ENCODE measurements at places on chromosomes 6 and 20.

DNA sequence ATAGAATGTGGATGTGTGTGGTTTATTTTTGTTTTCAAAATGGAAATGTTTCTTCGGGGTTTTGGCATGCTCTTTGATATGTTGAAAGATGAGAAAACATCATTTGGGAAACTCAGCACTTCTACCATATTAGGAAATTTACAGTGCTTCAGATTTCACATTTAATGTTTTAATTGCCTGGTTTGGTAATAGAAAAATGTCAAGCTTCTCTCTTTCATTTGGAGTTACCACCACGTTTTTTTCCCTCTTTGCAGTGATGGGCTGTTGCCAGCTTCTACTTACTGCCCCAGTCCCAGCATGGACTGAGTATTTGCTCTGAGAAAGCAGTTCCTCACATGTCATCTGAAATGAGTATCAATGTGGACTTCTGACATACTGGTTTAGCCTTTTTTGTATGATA is 267.7 kb downstream of the PRL start:
- no peak for DNase-seq

DNA sequence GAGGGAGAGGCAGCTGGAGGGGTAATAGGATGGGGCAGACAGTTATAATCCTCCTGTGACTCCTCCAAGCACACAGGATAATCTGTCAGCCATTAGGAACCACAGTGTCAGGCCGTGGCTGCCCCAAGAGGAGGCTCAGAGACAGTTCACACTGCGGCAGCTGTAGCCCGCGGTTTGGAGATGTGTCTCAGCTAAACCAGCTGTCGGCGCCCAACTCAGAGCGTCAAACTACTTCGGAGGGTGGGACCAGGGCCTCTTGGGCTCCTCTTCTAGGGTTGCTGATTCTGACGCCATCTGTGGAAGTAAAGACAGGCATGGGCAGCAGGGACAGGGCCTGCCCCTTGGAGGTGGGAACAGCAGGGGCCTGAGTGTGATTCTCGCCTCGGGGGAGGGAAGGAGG is 309.8 kb downstream of the CDC5L start:
- no peak for DNase-seq

DNA sequence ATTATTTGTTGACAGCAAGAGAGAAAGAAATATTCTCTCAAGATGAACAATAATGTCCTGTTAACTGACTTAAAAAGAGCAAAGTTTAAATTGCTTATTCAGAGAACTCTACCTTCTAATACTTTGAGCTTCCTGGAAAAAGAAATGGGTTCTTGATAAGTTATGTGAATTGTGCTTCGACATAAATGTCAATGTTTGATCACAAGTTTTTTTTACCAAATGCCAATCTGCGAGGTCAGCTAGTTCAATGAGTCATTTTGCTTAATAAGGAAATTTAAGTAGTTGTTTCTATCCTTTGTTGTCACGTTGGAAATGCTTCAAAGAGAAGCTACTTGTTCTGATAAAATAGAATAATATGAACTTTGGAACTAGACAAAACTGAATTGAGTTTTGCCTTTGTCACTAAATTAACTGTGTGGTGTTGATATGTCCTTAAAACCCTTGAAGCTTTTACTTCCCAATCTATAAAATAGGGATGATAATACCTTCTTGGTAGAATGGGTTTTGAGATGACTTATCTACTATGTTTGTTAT is 642.1 kb upstream of the FLRT3 start:
- no peak for DNase-seq

GRCh38 chr6:97437087-97437486 is 154.1 kb upstream of the MMS22L start:
- peak; percentile 15 for DNase-seq

DNA sequence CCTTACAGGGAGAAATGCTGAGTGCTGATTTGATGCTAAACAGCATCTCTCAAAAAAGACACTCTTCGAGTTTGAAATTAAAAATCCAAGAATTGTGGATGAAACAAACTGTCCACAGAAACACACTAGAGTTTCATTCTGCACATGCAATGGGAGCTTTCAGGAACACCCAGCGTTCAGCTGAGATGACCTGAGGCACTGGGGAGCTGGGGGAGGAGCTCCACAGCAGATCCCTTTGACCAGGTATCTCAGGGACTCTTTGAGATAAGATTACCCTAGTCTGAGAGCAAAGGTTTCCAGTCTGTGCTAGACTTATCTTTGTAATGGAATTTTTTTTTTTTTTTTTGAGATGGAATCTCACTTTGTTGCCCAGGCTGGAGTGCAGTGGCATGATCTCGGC is 70.8 kb upstream of the AGPAT4 start:
- no peak for DNase-seq

DNA sequence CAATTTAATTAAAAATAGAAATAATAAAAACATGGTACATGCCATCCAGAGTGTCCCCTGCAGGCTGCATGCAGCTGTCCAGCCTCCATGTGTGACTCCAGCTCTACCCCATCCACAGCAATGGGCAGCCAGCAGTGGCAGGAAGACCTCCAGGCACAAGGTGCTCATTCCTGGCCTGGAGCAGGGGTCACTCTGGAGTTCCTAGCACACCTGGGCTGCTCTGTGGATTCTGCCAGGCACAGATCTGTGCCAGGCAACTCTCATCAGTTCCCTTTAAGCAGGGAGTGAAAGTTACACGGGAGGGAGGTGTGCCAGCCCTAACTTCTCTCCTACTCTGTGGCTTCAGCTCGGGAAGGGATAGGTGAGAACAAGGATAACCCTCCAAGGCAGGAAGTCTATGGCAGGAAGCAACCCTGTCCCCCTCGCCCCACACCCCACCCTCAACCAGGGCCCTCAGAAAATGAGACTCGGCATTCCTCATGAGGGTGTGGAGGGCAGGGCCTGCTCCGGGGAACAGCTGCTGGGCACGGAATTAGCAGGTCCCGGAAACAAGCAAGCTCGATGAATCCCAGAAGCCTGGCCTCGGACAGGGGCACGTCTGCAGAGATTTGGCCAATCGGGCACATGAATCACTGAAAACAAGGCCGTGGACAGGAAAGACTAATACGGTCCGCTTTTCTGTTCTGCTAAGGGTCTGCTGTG is 10.0 kb downstream of the JPH2 start:
- DNase-seq: no peak

DNA sequence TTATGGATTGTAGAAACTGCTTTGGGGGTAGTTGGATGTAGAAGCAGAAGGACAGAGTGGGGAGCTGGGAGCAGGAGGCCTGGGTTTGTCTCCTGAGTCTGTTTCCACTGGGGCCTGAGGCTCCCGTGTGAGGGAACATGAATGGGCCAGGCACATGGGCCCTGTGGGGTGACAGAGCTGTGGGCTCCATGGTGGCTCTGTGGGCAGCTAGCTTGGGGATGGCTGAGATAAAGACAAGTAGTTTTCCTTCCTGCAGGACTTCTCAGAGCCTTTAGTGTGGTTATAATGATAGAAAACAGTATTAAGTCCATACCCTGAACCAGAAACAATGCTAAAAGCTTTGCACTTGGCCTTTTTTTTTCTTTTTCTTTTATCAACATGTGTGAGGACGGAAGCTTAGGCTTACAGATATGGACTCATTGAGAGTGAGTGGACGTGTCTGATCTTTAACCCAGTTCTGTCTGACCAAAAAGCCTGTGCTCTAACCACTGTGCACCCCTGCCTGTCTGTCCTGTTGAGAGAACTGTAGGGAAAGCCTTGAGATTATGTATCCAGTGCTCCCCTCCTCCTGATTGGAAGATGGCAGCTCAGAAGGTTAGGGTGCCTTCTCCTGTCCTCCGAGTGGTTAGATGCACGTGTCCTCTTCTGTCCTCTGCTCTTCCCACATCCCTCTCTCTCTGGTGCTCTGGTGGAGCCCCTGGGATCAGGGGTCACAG is 98.3 kb downstream of the CDH26 start:
- no peak for DNase-seq

DNA sequence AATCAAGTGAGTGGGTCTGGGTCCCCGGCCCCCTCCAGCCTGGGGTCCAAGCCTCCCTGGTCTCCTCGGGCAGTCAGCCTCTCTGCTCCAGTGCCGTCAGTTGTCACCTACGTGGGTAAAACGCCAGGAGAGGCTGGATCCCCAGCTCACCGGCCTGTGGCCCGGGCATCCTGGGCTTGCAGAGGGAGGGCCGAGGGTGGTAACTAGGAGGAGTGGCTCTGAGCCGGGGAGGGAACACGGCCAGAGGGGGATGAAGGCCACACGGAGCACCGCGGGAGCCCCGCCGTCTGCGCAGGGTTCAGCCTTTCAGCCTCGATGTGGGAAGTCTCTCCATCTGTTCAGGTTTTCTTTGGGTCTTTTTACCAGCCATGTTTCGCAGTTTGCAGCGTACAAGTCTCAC is 29.5 kb upstream of the BHLHE23 start:
- DNase-seq: no peak

DNA sequence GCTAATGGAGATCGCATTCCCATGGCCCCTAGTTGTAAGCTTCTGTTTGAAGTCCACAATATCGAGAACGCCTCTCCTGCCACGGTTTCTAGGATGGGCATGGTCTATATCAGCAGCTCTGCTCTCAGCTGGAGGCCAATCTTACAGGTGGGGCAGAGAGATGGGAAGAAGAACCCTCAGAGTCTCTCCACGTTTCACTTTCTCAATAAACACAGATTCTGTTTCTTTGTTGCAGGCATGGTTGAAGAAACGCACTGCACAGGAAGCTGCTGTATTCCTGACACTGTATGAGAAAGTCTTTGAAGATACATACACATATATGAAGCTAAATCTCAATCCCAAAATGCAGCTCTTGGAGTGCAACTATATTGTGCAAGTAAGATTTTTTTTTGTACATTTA is 157.9 kb downstream of the DNAH8 start:
- no peak for DNase-seq

DNA sequence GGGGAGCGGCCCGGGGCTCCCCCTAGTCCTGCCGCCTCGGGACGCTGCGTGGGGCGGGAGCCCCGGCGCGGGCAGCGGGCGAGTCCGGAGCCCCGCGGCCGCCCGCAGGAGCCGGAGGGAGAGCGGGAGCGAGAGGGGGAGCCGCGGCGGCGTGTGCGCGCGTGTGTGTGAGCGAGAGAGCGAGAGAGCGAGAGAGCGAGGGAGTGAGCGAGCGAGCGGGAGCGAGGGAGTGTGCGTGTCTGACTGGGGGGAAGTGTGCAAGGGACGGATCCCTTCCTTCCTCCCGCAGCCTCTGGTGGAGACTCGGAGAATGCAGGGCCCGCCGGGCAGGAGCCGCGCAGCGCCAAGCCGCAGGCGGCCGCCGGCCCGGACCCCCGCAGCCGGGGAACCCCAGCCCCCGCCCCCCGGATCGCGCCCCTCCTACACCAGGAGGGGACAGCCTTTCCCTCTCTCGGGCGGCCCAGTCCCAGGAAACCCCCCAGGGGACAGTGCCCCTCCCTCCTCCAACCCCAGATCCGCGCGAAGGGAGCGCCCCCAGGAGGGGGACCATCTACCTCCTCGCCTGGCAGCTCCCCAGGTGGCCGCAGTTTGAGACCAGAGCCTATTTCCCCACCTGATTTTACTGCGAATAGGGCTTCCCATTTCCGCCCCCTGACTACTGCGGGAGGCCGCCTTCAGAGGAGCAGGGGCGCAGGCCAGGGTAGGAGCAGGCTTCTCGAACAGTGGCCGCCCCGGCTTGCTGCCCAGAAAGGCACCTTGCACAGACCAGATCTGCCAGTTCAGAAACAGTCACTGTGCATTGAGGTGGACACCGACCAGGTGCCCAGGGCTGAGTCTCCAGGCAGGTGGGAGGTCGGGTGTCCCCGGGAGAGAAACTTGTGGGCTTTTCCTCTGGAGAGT is at the start of gene CDH22:
Gene CDH22, minus strand, starts transcription at position 241 of the 900 bp plus-strand sequence. CDS start 57,204 bp downstream, outside the sequence.
- peak; percentile 62 for DNase-seq

GRCh38 chr20:54137115-54137514 is 36.7 kb downstream of the CYP24A1 start:
- no peak for DNase-seq

DNA sequence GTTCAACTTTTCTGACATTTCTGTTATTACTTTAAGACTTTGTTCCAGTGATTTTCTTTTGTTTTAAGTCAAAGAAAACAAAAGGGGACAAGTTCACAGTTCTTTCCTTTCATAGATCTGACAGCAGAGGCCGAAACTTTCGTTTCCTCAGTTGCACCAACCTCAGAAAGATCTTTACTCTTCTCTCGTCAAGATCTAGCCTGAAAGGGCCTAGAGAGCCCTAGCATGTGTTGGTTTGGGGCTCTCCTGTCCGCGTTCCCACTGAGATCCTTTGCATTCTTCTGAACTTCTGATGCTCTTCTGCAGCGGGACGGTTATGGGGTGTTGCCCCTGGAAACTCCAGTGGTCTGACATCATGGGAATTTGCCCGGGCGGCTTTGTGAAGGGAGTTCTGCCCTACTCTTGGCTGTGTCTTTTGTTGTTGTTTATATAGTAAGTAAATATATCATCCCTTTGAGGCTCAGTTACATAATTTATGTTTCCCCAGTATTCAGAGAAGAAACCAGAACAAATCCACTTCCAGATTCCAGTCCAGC is 129.1 kb downstream of the SASH1 start:
- no peak for DNase-seq

- DNase-seq: no peak
Measured at GRCh38 chr6:43081043-43081442, 4.9 kb downstream of the PTK7 start.

- no peak for DNase-seq
Measured at GRCh38 chr6:39393075-39393474, 70.6 kb upstream of the KCNK16 start.

DNA sequence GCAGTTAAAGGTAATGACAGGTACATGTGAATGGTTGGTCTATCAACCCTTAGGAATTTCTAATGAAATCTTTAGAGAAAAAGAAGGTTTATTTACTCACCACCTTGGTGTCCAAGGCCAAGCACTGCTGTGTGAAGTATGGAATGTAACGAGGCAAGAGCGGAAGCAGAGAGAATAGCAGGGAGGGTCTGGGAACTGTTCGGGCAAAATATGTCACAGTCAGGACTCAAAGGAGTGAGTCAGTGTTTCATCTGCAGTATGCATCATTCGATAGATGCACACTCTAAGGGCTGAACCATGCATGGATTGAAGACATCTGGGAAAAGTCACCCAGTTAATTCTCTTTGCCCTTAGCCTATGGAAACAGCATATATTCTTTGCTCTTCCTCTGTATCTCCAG is 33.2 kb downstream of the ADGRF5 start:
- no peak for DNase-seq

- no peak for DNase-seq
Measured at GRCh38 chr6:13479206-13479800, 8.1 kb downstream of the GFOD1 start.

GRCh38 chr6:13762611-13763441 is 51.2 kb upstream of the RANBP9 start:
- DNase-seq: peak; percentile 41

DNA sequence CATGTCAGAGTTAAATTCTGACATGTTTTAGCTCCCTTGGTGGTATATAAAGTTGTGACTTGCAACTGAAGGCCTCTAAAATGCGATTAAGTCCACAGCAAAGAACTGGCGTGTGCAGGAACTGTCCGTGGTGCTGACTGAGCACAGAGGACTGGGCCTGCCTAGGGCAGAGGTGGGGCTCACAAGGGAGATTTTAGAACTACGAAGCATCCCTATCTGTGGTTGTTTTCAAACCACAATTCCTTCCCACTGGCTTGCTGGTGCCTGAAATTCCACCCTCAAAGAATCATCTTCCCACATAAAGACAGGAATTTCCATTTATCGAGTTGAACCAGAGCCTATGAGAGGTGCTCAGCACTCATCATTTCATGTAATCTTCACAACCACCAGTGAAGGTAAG is 30.1 kb downstream of the RIMS4 start:
- no peak for DNase-seq
